ENCODE measurements at places on chromosomes 1 and 21.

GRCh38 chr21:46285206-46285661, at the start of gene MCM3AP:
Gene MCM3AP (minus strand): TSS chr21:46285611. CDS start chr21:46285286, 325 bp downstream.
- no peak for DNase-seq

- DNase-seq = no peak
Measured at GRCh38 chr1:205245096-205245495, 17.4 kb downstream of the TMCC2 start.

- no peak for DNase-seq
Measured at GRCh38 chr1:118244194-118244593, 59.2 kb upstream of the SPAG17 start.

DNA sequence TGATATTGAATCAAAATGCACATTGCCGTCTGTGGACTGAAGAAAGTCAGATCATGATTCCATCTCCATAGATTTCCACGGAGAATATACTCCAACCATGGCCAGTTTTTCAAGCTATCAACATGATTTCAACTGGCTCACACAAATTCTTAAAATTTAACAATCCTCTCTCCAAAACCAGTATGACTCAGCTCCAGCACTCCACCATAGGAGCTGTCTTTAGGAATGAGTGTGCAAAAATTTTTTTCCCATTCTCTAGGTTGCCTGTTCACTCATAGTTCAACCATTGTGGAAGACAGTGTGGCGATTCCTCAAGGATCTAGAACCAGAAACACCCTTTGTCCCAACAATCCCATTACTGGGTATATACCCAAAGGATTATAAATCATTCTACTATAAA, 40.8 kb downstream of the RGL1 start:
- DNase-seq = no peak

GRCh38 chr21:45344576-45344975, 56.9 kb upstream of the POFUT2 start:
- no peak for DNase-seq

DNA sequence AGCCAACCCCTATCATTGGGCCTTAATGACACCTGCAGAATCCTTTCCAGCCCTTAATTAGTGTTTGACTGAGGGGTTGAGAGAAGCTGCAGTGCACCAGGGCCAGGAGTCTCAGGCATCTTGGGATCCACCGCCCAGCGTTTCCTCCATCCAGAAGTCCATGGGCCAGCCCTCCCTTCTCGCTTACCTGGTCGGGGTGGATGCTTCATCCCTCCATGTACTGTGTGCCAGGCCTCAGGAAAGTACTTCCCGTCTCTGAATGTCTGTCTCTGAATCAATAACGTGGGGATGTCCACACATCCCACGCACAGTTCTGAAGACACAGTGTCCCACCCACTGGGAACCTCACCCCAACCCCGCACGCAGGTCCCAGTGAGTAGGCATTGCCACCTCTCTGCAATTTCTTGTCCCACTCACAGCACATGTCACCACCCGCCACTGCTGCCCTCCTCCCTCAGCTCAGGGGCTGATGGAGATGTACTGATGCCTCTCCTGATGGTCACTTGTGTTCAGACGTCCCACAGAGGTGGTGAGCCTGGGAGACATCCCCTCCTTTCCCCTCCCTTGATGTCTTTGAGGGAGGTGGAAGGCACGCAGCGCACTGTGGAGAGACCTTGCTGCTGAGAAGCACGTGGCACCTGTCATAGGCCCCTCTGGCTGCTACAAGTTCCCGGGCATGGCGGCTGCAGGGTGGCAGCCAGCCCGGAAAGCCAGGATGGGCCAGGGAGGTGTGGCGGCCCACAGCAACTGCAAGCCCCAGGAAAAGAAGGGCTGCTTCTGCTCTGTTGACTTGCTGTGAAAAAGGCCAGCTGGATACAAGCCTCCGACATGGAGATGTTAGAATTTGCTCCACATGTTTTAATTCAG, 29.4 kb upstream of the PRSS38 start:
- no peak for DNase-seq

GRCh38 chr1:11406845-11407244, 72.1 kb upstream of the DISP3 start:
- DNase-seq = no peak

Measured in stimulated activated CD8-positive, alpha-beta memory T cell treated with anti-CD3 and anti-CD28 coated beads, Interleukin-15, amount 100 ng/mL, for 1 hour (primary cell).